Cortex of kidney (tissue), 1 donor: ENCODE measurements at places on chromosomes 4 and X.

- DNase-seq = no peak
Measured at GRCh38 chrX:6793000-6793399, 258.1 kb upstream of the VCX3A start.

GRCh38 chr4:110196871-110197528 is 1.4 kb downstream of the ELOVL6 start:
- DNase-seq = no peak

DNA sequence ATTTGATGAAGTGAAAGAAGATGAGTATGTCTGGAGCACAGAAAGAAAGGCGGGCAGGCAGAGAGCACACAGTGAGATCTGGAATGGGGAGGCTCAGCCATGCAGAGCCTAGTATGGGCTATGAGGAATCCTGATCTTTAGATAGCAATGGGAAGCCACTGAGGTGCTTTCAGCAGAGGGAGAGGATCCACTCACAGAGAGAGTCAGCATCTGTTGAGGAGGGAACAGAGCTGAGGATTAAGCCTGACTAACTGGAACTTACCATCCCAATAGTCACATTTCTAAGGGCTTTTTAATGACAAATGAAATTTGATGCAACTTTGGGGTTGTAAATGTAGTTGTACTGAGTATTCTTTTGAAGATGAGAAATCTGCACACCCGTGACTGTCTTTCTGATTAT is 20.6 kb upstream of the FGFBP2 start:
- no peak for DNase-seq

DNA sequence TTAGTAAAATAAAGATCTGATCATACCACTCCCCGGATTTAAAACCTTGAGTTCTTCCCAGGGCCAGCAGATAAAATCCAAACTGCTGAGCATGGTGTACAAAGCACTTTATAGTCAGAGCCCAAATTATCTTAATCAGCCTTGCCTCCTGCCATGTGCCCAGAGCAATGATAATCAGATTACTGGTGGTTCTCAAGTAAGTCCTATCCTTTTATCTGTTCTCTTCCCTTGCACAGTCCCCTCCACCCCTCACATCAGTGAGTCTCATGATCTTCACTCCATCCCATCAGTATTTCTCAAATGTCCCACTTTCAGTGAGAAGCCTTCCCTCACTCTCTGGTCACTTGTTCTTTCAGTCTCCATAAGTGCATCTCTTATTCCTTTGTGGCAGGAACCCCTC is 22.7 kb downstream of the INTS6L start:
- no peak for DNase-seq

- no peak for DNase-seq
Measured at GRCh38 chr4:16626945-16627344, 271.5 kb downstream of the LDB2 start.
